ENCODE measurements at places on chromosomes 2 and 18. TPM values are rescaled to one million over a fixed set of nuclear protein-coding genes. Genes with fewer than 3 reads are reported as not detected.

Gene CHMP3
- 171 TPM for total RNA-seq

Gene SNORC
- total RNA-seq = 1.2 TPM

Gene KCNS3
- total RNA-seq = 5.5 TPM

Gene EVA1A
- 39.2 TPM for total RNA-seq

Gene PRKAG3
- total RNA-seq = not detected

Gene UGT1A4
- not detected for total RNA-seq

Gene SRD5A2
- total RNA-seq = not detected

Gene IL1A
- 86.3 TPM for total RNA-seq

Gene ATG16L1
- total RNA-seq = 48.3 TPM

Gene ZSWIM2
- not detected for total RNA-seq

Gene SERPINB11
- not detected for total RNA-seq

Gene LYPD1
- total RNA-seq = 29.3 TPM

Gene VPS4B
- 51.4 TPM for total RNA-seq

Gene ADGRF3
- total RNA-seq = not detected

Gene CDCA7
- total RNA-seq = 8.8 TPM

Gene DCDC2C
- total RNA-seq = not detected

Measured in smooth muscle cell of the umbilical artery (primary cell).